ENCODE measurements at places on chromosomes 5 and 9.

DNA sequence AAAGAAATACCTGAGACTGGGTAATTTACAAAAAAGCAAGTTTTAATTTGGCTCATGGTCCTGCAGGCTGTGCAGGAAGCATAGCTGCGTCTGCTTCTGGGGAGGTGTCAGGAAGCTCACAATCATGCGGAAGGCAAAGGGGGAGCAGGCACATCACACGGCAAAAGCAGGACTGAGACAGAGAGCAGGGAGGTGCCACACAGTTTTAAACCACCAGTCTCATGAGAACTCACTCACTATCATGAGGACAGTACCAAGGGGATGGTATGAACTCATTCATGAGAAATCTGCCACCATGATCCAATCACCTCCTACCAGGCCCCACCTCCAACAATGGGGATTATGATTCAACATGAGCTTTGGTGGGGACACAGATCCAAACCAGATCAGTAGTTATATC, 96.2 kb downstream of the OSTF1 start:
- no peak for DNase-seq

DNA sequence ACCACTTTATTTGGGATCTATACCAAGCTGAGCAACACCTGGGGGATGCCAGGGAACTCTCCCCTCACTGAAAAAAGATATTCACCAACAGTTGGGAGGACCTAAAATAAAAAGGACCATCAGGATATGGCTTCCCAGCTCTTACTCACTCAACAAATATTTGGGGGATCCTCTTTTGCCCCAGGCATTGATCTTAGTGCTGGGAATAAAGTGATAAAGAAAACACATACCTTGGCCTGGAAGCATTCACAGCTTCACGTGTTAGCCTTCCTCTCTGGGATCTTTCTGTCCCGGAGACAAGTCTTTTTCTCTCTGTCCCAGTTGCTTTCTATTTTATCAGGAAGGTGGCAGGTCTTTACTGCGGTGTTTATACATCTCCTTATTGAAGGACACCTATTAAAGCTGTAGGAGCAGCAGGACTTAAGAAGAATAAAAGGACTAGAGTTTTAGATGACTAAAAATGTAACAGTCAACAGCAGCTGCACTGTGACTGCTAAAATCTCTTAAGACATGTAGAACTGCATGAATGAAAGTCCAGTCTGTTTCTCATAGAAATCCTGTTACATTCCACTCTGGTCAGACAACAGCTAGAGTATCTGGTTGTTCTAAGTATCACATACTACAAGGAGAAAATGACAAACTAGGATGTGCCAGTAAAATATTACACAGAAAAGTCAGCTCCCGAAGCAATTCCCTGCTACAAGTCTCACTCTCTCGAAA, 90.0 kb upstream of the ITGA2 start:
- no peak for DNase-seq

DNA sequence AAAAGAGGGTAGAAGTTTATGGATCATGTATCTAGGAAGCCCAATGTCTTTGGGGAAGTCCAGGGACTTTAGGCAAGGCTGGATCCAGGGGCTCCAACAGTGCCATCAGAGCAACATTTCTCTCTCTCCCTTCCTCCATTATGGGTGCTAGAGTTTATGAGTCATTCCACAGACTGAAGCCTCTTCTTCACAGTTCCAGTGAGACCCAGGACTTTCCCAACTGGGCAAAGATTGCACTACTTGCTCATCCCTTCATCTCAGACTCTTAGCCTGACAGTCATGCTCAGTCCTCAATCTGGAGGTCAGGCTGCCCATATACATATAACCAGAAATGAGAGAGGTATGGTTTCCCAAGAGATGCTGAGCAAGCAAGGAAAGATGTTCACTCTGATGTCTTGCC, 110.7 kb downstream of the FEM1C start:
- no peak for DNase-seq

DNA sequence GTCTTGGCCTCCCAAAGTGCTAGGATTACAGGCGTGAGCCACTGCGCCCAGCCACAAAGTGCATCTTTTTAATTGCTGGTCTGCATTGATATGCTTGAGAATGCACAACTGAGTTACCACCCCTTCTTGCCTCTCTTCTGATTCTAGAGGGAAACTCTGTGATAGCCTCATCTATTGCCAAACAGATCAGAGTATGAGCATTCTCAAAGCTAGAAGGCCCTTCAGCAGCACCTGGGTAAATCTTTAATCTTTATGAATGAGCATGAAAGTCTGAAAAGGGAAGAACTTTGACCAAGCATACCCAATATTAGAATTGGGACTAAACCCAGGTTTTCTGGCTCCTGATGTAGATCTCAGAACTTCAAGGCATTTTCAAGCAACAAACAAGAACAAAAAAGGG, 298.3 kb upstream of the TNC start:
- no peak for DNase-seq

GRCh38 chr9:81391457-81391825, 297.9 kb downstream of the TLE1 start:
- no peak for DNase-seq

- DNase-seq = no peak
Measured at GRCh38 chr9:15268317-15268716, 38.7 kb downstream of the TTC39B start.

GRCh38 chr5:35117967-35118366, 70.2 kb upstream of the AGXT2 start:
- DNase-seq = no peak

GRCh38 chr5:65912311-65912710, 14.1 kb upstream of the ERBIN start:
- no peak for DNase-seq

- DNase-seq = no peak
Measured at GRCh38 chr5:108561416-108562204, 179.7 kb upstream of the FBXL17 start.

GRCh38 chr5:175001311-175001710, 276.9 kb downstream of the MSX2 start:
- DNase-seq = no peak

DNA sequence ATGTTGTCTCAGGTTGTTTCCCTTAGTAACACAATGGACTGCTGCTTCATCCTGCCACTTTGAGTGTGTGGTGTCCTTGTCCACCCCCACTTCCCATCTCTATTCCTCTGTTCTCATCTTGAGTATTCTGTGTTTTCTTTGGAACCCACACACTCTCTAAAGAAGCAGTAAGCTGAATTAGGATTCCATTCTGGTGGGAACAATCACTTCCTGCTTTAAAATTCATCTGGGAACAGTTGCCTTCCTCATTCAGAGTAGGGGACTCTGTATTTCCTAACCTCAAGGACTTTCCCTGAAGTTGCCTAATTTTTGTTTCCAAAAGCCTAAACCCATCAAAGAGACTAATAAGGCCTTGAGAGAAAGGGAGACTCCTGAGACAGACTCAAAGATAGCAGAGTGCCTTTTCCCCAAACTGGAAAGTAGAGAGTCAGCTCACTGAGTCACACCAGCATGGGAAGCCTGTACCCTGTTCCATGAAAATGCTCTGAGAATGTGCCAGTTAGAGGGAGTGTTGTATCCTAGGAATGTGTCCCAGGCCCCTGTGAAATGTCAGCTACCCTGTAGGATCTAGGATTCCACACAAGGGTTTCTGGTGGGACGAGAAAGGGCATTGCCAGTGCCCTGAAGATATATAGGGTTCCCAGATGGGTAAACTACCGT, 63.6 kb downstream of the CCDC192 start:
- no peak for DNase-seq

- DNase-seq = no peak
Measured at GRCh38 chr5:123429221-123429954, 6.2 kb upstream of the CEP120 start.

DNA sequence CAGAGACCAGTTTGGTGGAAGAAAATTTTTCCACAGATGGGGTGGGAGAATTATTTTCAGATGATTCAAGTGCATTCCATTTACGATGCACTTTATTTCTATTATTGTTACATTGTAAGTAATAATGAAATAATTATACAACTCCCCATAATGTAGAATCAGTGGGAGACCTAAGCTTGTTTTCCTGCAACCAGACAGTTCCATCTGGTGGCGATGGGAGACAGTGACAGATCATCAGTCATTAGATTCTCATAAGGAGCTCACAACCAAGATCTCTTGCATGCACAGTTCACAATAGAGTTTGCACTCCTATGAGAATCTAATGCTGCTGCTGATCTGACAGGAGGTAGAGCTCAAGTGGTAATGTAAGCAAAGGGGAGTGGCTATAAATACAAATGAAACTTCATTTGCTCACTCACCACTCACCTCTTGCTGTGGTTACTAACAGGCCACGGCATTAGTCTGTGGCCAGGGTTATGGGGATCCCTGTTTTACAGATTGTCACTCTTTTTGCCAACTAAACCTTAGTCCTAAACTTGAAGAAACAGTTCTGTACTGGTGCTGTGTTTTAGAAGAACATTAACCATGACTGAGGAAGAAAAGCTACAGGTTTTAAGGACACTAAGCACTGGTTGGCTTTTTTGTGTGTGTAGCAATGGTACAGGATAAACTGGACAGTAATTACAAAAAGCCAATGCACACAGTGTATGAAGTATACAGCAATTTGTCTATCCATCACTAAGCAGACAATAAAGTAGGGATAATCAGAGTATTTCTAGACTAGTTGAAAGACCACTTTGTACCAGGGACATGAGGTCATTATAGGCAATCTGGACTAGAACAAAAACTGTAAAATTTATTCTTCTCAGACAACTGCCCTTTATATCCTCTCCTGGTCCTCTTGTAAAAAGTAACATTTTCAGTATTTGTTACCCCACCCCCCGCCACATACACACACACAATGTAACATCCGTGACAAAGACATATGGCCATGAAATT, 9.9 kb downstream of the TMEM232 start:
- no peak for DNase-seq

DNA sequence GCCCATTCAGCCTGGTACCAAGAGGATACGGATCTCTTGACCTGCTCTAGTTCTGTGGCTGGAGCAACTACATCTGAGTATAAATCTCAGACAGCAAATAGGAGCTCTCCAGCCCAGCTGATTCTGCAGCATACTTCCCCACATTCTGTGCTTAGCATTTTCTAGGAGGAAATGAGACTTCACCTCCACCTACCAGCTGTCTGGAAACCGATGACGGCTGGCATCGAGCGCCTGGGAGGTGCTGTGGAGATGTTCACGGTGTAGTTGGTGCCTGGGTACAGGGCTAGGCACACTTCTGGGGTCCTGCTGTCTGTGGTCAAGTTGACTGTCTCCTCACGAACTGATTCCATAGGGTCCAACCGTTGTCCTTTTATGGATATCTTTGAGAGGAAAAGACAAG, 63.6 kb downstream of the SUSD1 start:
- no peak for DNase-seq

DNA sequence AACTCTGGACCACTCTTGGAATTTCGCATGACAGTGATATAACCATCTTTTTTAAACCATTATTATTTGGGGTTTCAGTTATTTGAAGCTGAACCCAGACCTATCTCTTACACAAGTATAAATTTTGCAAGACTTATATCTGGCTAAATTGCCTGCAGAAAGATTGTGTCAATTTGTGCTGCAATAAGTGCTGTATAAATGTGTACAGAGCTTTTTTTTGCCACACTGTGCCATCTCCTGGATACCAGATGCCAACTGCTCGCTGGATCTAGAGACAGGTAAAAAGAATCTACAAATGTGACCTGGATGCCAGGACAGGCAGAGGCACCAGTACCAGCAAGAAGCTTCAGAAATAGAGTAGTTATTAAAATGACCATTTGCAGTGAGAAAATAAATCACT, 25.9 kb upstream of the TTC39B start:
- DNase-seq = no peak

GRCh38 chr9:89923961-89924504, 319.2 kb downstream of the GADD45G start:
- no peak for DNase-seq

GRCh38 chr9:95307538-95307937, 10.0 kb downstream of the FANCC start:
- DNase-seq = no peak

GRCh38 chr9:104617418-104617817, 586 bp downstream of the OR13C9 start:
- DNase-seq = no peak

DNA sequence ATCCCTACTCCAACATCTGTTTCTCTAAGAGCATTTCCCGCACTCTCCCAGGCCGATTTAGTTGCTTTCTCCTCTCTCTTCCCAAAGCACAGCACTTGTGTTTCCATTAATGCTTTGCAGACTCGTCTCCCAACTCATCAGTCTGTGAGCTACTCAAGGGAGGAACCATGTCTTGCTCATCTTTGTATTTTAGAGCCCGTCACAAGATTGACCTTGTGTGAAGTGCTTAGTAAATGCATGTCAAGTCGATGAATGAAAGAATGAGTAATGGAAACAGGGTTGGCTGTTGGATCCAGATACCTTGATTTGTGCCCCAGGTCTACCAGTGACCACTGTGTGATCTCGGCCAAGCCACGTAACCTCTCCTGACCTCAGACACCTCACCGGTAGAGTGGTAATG, 99.3 kb downstream of the KLF4 start:
- DNase-seq = no peak

- no peak for DNase-seq
Measured at GRCh38 chr5:175621971-175622370, 35.9 kb upstream of the HRH2 start.

- no peak for DNase-seq
Measured at GRCh38 chr5:72125941-72126620, 18.8 kb downstream of the MAP1B start.

DNA sequence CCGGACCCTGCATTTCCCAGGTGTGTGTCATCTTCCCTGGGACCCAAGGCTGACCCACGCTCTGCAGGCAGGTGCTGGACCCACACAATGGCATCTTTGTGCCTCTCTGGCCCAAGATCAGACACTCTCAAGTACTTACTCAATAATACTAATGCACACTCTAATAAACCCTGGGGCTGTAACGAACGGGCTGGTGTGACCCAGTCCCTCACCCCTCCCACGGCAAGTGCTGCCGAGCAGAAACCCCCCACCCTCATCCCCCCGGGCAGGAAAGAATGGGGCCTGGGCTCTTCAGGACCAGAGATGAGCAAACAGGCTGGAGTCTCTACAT, 1.1 kb upstream of the OBP2B start:
- no peak for DNase-seq

DNA sequence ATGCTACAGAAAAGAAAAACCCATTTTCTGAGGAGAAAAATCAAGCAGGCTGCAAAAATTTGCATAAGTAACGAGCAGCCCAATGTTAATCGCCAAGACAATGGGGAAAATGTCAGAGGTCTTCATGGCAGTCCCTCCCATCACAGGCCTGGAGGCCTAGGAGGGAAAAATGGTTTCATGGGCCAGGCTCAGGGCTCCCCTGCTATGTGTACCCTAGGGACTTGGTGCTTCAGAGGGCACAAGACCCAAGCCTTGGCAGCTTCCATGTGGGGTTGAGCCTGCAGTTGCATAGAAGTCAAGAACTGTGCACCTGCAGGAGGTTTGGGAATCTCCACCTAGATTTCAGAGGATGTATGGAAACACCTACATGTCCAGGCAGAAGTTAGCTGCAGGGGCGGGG, 10.4 kb downstream of the CAAP1 start:
- DNase-seq = no peak

DNA sequence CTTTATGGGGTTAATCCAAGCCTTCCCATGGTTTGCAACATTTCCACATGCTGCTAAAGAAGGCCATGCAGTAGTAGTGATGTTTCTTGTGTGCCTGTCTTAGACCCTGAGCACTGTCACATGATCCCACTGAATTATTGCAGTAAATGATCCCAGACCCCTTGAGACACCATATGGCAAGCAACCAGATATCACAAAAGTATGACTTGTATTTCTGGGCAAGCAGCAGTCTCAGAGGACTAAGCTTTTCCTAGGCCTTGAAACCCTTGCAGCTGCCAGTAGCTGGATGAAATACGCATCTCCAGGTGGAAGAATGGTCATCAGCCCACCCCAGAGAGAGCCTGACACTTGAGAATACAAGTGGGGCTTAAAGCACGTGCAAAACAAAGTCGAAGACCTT, 41.8 kb downstream of the CDO1 start:
- DNase-seq = no peak
